ENCODE measurements at places on chromosomes 2 and 18. TPM values are rescaled to one million over a fixed set of nuclear protein-coding genes. Genes with fewer than 3 reads are reported as not detected.

The BCL11A gene
- 4.5 TPM for total RNA-seq

- no peak for DNase-seq
These were observed 164.2 kb downstream of the VWC2L start for GRCh38 chr2:214575030-214575429.

The FKBP1B gene
- 5.3 TPM for total RNA-seq

GRCh38 chr2:170084820-170085491 lies 93.0 kb upstream of the MYO3B start:
- DNase-seq = no peak

DNA sequence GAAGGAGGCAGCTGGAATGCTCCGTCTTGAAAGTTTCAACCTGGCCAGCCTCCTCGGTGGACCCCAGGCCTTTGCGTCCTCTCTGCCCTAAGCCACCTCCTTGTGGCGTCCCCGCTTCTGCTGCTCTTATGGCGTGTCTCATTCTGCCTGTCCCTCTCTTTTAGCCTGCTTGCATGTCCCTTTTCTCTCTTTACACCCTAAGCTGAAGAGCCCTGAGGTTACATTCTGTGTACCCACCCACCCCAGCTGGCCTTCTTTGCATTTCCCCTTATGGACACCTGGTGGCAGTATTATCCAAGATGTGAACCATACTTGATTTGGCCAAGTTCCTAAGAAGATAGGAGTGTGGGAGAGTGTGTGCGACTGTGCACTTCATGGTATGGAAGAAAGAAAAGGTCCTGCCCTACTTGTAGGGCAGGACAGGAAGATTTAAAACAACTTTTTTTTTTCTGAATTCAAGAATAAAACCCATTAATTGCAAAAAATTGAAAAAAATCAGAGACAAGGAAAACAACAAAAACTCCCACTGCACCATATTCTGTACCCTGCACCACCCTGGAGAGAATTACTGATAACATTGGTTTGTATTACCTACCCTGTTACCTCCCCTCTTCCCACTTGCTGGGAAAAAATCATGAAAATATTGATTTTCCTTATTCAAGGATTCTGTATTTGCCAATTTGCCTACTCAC lies 77.4 kb downstream of the DYSF start:
- DNase-seq = no peak
